ENCODE measurements at places on chromosomes 3 and 15.

DNA sequence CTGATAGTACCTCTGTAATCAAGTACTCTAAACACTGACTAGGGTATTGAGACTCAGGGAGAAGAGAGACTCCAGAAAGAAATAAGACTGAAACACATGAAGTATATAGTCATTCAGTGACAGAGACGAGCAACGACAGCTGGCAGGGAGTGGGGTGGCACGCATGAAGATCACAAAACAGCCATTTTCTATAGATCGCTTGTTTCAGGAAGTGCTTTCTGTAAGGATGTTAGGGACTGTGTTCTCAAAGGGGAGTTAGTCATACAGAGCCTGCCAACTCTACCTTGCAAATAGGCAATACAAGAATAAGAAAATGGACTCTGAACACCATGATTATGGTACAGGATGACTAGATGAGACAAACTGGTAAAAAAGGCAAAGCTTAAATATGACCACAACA lies 139.5 kb downstream of the TBL1XR1 start:
- no peak for DNase-seq

DNA sequence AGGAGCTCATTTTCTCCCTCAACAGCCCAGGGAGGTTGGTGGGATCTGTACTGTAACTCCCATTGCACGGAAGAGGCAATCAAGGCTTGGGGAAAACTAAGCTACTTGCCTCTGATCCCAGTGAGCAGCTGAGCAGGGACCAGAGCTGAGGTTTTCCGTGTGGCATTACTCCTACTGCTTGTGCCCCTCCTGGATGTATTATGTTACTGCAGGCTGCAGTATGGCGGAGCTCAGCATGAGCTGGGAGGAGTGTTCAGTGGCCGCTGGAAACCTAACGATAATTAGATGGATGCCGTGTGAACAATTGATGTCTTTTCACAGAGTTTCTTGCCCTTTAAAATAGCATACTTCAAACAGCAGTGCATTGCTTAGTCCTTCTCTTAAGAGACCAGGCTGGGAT lies 2.0 kb upstream of the TPRG1 start:
- no peak for DNase-seq

DNA sequence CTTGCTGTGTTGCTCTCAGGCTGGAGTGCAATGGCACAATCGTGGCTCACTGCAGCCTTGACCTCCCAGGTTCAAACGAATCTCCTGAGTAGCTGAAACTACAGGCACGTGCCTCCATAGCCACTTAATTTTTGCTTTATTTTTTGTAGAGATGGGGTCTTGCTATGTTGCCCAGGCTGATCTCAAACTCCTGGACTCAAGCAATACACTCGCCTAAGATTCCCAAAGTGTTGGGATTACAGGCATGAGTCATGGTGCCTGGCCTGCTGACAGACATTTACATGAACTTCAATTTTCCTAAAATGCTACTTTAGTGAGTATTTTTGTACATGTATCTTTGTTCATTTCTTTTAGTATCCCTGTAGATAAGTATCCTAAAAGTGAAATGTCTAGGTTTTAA lies 132.3 kb downstream of the SUCLG2 start:
- no peak for DNase-seq

DNA sequence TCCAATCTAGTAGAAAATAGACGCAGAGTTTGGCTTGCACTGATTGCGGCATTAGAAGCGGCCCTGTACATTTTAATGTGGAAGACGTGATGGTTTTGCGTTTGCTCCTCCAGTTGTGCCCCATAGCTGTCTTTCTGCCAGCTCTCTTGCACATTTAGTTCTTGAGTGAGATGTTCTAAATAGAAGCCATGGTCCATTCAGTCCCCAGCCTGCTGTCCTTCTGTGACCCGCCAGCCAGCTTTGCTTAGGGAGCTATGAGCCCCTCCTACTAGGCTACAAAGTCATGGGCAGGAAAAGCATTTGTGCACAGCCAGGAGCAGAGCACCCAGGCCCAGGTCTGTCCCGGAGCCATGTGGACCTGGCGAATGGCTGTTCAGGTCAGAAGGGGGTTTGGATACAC lies 50.3 kb downstream of the APBA2 start:
- no peak for DNase-seq

DNA sequence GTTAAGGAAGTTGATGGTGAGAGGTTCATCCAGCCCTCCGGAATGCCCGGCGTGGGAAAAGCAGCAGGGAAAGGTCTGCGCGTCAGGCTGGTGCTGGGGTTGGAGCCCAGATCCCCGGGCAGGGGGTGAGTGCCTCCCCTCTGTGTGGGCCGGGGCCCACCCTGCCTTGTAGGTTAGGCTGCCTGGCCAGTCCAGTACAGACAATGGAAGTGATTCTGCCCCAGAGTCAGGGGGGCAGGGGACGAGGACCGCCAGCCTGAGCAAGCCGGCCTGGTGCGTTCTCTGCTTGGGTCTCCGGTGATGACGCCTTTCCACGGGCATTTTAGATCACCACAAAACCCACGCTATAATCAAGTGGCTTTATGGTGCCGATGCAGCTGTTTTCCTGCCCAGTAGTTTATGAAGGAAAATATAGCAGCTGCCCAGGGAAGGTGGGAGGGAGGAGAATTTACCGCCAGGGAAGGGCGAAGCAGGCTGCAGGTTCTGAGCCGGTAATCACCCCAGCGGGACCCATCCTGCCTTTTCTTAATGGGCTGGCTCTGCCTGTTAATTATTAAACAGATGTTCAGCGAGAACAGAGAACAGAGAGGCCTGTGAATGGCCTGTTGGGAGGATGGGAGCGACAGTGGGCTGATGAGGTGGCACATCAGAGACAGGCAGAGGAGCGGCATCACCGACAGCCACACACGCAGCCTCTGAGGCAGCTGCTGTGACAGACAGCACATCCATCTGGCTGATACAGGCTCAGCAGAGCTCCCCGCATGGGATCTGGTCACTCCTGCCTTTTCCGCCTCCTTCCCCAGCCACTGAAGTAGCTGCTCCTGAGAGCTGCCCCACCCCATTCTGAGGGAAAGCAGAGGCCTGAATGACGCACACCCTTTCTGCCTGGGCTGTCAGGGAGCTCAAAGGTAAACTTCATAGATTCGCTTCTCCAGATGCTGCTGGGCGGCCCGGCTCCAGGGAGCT lies 35.2 kb downstream of the BDH1 start:
- no peak for DNase-seq

DNA sequence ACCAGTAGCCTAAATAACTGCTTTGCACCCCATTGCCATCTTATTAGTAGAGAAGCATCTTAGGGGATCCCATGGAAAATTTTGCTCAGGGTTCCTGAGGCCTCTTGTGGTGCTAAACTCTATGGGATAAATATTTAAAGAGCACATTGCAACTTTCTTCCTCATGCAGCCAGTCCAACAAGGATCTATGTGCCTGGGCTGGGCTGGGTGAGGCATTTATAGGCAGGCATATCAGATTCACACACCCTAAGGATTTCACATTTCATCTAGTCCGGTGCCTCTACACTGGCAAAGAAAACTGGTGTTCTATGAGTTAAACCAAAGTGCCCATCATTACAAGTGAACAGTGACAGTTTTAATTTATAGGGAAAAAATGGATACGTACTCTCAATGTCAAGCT lies 512.3 kb downstream of the EDEM1 start:
- no peak for DNase-seq

DNA sequence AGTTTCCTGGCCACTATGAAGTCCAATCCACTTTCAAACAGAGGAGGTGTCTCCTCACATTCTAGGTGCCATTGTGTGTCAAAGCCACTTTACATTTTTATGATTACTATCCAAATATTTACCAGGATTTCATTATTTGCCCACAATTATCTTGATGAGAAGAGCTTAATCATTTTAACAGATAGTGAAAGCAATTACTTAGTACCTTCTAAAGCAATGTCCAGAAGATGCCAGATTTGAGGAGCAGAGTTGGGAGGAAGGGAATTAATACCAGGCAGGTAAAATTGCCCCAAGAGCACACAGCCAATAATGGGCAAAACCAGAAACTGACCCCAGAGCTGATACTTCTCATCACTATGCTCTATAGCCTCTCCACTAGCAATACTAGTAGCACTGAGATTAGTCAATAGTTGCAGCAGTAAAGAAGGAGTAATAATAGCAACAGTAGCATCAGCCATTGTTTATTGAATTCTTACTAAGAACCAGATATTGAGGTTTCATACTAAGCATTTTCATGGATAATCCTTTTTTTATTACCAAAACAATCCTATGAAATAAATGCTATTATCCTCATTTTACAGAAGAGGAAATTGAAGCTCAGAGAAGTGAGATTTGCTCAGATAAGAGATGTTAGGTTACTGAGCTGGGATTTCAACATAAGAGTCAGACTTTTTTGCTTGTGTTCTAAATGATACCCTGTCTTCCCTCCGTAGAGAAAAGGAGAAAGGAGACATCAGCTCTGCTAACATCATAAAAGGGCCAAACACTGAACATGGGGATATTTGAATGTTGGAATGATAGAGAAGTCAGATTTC lies 509.3 kb upstream of the CFAP20DC start:
- no peak for DNase-seq

- DNase-seq, result no peak
Observed at GRCh38 chr3:109132801-109133473, 3.6 kb upstream of the C3orf85 start.

All from activated CD8-positive, alpha-beta memory T cell treated with anti-CD3 and anti-CD28 coated beads, Interleukin-2, amount 50 U/mL, for 48 hours (primary cell).